Skin of body (tissue), 3 donors: ENCODE measurements at places on chromosomes 2 and 18. TPM values are rescaled to one million over a fixed set of nuclear protein-coding genes. Genes with fewer than 3 reads are reported as not detected.

DNA sequence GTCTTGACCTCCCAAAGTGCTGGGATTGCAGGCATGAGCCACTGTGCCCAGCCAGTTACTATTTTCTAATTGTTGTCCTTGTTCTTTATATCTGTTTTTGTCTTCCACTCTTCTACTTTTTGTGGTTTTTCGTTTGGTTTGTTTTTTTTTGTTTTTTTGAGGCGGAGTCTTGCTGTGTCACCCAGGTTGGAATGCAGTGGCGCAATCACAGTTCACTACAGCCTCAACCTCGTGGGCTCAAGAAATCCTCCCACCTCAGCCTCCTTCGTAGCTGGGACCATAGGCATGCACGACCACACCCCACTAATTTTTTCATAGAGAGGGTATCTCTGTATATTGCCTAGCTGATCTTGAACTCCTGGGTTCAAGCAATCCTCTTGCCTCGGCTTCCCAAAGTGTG lies 100.7 kb downstream of the EHBP1 start:
- no peak for DNase-seq

DNA sequence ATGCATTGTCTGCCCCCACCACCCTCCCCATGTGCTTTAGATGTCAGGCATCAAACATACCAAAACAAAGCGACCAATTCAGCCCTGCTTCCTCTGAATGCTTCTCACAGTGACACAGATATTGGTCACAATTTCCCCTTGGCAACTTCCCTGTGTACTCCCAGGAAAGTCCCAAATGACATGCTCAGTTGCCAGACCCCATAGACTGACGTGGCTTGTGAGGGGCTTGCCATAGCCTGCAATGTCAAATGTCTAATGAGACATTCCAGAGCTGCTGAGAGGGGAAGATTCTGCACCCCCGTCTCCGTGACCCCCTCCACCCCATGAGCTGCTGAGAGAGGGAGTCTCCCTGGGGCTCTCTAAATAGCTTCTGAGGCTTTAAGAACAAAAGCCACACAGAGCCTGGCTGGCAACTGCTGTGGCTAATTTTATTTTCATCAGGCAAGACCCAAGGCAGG lies 47.3 kb downstream of the RFTN2 start:
- DNase-seq = peak; percentile 59

DNA sequence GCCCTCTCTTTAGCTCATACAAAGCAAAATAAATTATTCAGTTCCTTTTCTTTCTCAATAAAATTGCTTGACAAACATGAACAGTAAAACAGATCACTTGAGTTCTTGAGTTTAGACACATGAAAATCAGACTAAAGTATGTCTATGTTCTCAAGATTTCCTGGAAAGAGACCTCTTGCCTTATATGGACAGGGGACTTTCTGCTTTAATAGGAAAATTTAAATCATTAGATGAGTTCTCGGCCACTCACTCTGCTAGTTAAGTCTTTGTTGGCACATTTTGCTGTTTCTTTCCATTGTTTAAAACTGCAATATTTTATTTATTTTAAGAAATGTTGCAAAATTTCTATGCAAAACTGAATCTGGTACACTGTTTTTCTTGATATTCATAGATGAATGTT lies 207.8 kb downstream of the RND3 start:
- no peak for DNase-seq

GRCh38 chr2:96847586-96847985 lies 3.8 kb upstream of the ANKRD23 start:
- DNase-seq = no peak

DNA sequence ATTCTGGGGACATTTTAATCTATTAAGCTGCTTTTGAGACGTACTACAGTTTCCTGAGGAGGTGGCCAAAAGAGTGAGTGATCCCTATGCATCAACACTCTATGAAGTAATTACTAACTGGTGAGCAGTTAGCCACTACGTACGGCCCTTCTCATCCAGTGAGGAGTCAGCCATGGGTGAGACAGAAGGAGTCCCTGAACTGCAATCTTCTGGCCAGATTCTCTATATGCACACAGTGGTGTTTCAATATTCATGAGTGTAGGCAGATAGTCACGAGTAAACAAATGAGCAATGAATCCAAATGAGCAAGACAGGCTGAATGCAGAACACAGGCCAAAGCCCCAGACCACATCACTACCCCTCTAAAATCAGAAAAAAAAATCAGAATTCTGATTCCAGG lies 29.8 kb upstream of the TMEM214 start:
- no peak for DNase-seq

DNA sequence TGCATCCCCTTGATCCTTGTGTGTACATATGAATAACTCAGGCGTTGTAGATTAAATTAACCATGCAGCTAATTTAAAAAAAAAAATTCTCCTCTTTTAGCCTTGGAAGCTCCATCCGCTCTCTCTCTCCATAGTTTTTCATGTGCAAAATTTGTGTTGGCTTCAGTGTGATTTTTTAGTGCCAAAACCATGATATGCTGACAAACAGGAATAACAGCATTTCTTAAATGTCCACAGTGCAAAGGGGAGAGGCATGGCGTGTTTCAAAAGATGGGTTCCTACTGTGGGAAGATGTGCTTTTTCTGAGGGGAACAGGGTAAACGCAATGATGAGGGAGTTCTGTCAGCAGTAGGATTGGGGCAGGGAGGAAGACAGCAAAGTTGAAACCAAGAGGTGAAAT lies 247.0 kb downstream of the ICOS start:
- no peak for DNase-seq

GRCh38 chr2:46893269-46893939 lies 22.2 kb downstream of the MCFD2 start:
- no peak for DNase-seq

- DNase-seq = no peak
These were observed 96.2 kb upstream of the SNTG2 start for GRCh38 chr2:854460-854859.

The SNORC gene
- total RNA-seq = 0.30 TPM

The TEX261 gene
- total RNA-seq = 14.3 TPM

The GAD1 gene
- 3.2 TPM for total RNA-seq

The ATP9B gene
- total RNA-seq = 49.0 TPM

The TRAPPC12 gene
- total RNA-seq = 62.9 TPM

The PRSS56 gene
- total RNA-seq = not detected

The CNDP1 gene
- 0.10 TPM for total RNA-seq
